Lung (tissue), 17 donors: ENCODE measurements at places on chromosomes 1 and 21.

DNA sequence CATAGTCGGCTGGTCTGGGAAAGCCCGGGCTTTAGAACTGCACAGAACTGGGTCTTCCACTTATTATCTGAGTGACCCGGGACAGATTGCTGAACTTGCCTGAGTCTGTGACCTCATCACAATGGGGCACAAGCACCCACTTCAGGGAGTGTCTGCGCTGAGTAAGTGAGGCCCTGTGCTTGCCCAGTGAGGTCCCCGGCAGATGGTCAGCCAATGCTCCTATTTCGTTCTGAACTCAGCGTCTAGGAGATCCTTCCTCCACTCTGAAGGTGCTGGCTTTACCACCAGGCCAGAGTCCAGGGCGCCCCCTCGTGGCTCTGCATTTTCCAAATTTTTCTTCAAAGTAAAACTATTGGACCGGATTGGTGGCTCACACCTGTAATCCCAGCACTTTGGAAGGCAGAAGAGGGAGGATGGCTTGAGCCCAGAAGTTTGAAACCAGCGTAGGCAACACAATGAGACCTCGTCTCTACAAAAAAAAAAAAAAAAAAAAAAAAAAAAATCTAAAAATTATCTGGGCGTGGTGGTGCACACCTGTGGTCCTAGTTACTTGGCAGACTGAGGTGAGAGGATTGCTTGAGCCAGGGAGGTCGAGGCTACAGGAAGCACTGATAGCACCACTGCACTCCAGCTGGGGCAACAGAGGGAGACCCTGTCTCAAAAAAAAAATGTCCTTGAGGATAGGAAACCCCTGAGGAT is 61.7 kb downstream of the FCRL5 start:
- H3K4me1 ChIP-seq: peaks cover 4% of the 10 kb centered on the region
- H3K36me3 ChIP-seq: no peaks in the 10 kb centered on the region
- no peaks in the 10 kb centered on the region for H3K27me3 ChIP-seq
- H3K4me3 ChIP-seq: no peak overlapping the region
- DNase-seq: peak; percentile 70

- H3K4me1 ChIP-seq: no peaks in the 10 kb centered on the region
- H3K4me3 ChIP-seq: no peak overlapping the region
- H3K36me3 ChIP-seq: no peaks in the 10 kb centered on the region
These were observed 23.7 kb downstream of the UMODL1 start for GRCh38 chr21:42094811-42095210.

DNA sequence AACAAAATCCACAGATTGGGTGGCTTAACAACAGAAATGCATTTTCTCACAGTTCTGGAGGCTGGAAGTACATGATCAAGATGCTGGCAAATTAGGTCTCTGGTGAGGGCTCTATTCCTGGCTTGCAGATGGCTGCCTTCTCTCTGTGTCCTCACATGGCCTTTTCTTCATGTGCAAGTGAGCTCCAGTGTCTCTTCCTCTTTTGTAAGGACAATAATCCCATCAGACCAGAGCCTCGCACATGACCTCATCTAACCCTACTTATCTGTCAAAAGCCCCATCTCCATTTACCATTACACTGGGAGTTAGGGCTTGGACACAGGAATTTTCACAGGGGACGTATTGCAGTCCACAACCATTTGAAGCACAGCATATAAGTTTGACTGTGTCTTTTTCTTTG is 181.6 kb downstream of the NEGR1 start:
- DNase-seq: no peak
- no peak overlapping the region for H3K4me3 ChIP-seq
- H3K4me1 ChIP-seq: no peaks in the 10 kb centered on the region
- no peaks in the 10 kb centered on the region for H3K36me3 ChIP-seq
- no peaks in the 10 kb centered on the region for H3K27me3 ChIP-seq
- H3K27ac ChIP-seq: no peak overlapping the region

GRCh38 chr1:37305841-37306240 is 168.5 kb upstream of the ZC3H12A start:
- H3K36me3 ChIP-seq: no peaks in the 10 kb centered on the region
- H3K4me3 ChIP-seq: no peak overlapping the region
- DNase-seq: no peak
- no peak overlapping the region for H3K27ac ChIP-seq

GRCh38 chr1:41955461-41956159 is 36.9 kb upstream of the HIVEP3 start:
- no peaks in the 10 kb centered on the region for H3K27me3 ChIP-seq
- H3K27ac ChIP-seq: no peak overlapping the region
- H3K4me3 ChIP-seq: no peak overlapping the region

GRCh38 chr1:32701951-32702598 is 495 bp downstream of the SYNC start:
- peaks cover 17% of the 10 kb centered on the region for H3K4me1 ChIP-seq
- no peaks in the 10 kb centered on the region for H3K27me3 ChIP-seq
- DNase-seq: peak; percentile 58
- H3K36me3 ChIP-seq: no peaks in the 10 kb centered on the region
- H3K27ac ChIP-seq: peak overlapping the region; percentile 76
